ENCODE measurements at places on chromosomes 2 and 18.

DNA sequence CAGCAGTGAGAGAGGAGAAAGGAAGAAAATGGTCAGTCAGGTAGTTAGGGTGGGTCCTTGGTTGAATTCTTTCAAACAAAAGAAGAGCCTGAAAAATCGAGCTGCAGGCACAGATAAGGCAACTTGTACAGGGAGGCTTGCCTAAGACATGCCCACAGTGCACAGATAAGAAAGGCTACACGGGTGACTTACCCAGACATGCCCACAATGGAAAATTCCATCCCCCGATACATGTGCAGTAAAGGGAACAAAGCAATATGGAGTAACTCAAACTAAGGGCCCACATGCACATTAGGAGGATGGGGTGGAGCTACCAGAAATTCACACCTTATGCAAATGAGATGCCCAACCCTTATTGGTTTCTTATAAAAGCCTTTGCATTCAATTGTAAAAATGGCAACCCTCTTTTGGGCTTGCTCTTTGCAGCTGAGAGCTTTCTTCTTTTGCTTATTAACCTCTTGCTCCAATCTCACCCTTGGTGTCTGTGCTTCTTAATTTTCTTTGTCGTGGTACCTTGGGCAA is 110.3 kb upstream of the RMP24 start:
- no peak for DNase-seq

GRCh38 chr18:48869591-48869990 is 81.2 kb downstream of the SMAD7 start:
- DNase-seq, result no peak

DNA sequence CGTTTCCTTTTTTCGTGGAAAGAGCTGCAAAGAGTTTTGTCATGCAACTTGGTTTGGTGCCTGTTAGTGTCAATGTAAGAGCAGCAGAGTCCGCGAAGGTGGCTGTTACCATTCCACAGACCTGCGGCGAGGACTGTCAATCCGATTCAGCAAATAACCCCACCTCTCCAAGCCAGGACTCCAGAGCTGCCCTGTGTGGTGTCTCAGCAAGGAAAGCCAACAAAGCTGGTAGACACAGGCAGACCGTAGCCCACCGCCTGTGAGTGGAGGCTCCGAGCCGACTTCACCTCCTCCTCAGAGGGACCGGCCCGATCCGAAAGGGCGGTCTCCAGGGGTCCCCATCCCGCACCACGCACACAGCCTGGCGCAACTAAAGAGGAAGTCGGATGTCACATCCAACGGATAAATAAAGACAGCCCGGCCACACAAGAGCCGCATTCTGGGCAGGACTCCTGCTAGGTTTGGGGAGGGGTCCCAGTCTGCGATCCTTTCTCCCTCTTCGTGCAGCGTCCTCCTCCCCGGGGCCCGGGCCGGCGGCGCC is 819 bp downstream of the ANKRD44 start:
- DNase-seq, result peak; percentile 16

GRCh38 chr2:64273524-64274398 is 129.5 kb upstream of the PELI1 start:
- DNase-seq, result peak; percentile 88

- peak; percentile 37 for DNase-seq
Measured at GRCh38 chr2:166042356-166042755, 85.5 kb downstream of the SCN1A start.

DNA sequence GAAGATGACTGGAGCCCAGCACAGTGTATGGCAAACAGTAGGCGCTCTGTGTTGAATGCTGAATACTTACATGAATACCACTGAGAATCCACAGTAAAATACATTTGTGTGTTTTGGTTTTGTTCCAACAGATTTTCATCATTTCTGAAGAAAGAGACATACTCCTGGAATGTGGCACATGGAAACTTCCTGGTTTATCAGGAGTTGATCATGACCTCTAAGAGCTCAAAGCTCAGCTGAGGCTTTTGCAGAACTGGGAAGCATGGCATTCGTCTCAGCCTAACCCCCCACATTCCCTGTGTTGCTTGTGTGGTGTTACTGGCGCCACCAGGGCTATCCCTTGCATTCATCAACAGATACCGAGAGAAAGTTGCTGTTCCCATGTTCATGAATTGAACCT is 316.9 kb upstream of the REV1 start:
- peak; percentile 78 for DNase-seq

- no peak for DNase-seq
Measured at GRCh38 chr2:72901426-72901825, 14.2 kb downstream of the SPR start.

GRCh38 chr2:45774688-45775244 is 123.3 kb downstream of the PRKCE start:
- DNase-seq, result no peak

DNA sequence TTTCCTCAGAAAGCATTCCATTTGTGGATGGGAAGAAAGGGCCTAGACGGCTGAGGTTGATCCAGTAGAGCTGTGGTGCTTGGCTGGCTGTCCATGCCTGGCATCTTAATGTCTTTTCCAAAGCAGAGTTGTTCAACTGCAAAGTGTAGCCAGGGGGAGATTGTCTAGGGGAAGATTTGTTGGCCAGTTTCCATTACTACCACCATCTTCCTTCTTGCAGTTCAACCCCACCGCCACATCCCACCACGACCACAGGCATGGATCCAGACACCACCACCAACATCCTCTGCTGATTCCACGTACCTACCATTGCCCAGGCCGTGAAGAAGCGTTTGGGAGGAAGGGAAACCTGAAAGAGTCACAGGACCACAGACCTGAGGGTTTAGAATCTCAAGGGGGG is 50.7 kb upstream of the HAAO start:
- no peak for DNase-seq

GRCh38 chr2:231030725-231031124 is 6.6 kb upstream of the C2orf72 start:
- no peak for DNase-seq

DNA sequence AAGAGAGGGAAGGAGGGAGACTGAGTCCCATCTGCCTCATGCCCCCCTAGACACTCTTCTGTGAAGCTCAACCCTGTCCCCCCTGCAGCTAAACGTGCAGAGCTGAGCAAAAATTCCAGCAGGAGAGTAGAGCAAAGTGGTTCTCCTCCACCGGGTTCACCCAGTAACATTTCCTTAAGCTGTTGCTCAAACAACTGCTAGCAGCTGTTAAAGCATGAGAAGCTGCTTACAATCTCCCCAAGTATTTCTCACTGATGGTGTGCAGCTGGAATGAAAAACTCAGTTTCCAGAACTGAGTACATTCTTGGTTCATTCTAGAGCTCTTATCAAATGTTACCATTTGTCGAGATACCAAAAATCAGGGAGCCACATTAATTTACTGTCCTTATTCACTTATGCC is 92.3 kb downstream of the STK39 start:
- DNase-seq, result peak; percentile 33

- no peak for DNase-seq
Measured at GRCh38 chr2:129895526-129896082, 83.9 kb upstream of the RAB6C start.

DNA sequence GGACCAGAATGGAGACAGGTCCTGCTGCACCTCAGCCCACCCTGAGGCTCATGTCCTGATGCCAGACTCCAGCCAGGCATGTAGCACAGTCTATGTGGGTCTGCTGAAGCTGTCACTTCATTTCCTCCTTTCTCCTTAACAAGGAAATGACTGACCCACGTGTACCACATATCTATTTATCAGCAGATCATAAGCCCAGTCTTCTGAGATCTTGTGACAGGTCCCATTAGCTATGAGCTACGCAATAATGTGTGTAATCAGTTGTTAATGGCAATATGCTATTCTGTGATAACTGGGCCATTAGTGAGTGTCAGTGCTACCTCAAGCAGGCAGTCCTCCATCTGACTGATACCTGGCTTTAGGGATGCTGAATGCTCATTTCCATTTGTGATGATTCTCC is 615.3 kb downstream of the BCL11A start:
- no peak for DNase-seq

- no peak for DNase-seq
Measured at GRCh38 chr2:7683196-7683595, 766.0 kb downstream of the RNF144A start.

- DNase-seq, result no peak
Measured at GRCh38 chr2:54609647-54610046, 113.8 kb upstream of the EML6 start.

DNA sequence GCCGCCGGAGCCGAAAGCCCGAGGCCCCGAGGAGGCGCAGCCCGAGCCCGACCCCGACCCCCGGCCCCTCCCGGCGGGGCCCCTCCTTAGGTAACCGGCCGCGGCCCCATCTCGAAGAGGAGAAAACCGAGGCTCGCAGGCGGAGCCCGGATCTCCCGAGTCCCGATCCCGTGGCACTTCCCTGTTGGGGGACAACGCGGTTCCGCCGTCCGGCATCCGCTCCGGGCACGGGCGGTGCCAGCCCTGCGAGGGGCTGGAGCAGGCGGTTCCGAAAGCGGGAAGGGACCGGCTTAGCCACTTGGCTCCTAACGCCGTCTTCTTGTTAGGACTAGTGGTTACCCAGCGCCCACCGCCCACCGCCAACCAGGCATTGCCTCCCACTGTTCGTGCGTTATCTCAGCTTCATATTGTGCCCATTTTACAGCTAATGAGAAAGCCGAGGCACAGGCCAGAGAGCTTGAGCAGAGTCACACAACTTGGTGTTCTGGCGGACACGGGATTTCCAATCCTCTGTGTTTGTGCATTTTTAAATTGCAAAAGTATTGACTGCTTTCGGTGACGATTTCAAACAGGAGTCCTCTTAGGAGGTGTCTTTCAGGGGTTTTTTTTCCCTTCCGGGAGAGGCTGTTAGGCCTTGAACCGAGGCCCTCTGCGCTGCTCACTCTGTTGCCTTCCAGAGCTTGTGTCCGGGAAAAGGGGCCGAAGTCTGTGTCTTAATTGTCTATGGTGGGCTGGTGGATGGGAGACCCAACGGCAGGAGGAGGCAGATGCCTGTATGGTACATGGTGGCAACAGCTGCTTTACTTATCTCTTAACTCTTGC is 562 bp downstream of the CENPA start:
- DNase-seq, result no peak

- DNase-seq, result no peak
Measured at GRCh38 chr2:44650796-44651195, 289.0 kb downstream of the CAMKMT start.

GRCh38 chr2:42752816-42753813 is 10.8 kb downstream of the OXER1 start:
- DNase-seq, result no peak

DNA sequence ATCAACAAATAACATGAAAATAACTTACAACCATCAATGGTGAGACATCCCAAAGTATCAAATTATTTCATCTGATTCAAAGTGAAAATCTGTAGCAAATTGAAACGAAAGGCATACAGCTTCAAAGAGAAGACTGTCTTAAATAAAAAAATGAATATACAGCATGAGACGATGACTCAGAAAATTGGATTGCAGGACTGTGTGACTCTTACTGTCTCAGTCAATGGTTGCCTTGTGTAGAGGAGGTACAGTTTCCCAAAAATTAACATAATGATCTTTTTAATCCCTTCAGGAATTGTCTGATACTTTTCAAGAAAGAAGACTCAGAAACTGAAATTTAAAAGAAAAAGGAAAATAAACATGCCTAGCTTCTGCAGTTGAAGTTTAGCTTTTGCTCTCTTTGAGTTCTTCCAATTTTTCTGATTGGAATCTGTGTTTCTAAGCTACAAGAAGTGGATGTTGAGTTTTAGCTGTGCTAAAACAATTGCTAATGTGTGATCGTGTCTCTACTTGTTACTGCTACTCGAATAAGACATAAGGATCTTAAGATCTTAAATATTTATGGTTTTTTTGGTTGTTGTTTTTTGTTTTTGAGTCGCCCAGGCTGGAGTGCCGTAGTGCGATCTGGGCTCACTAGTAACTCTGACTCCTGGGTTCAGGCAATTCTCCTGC is 41.1 kb upstream of the EPB41L3 start:
- DNase-seq, result no peak

DNA sequence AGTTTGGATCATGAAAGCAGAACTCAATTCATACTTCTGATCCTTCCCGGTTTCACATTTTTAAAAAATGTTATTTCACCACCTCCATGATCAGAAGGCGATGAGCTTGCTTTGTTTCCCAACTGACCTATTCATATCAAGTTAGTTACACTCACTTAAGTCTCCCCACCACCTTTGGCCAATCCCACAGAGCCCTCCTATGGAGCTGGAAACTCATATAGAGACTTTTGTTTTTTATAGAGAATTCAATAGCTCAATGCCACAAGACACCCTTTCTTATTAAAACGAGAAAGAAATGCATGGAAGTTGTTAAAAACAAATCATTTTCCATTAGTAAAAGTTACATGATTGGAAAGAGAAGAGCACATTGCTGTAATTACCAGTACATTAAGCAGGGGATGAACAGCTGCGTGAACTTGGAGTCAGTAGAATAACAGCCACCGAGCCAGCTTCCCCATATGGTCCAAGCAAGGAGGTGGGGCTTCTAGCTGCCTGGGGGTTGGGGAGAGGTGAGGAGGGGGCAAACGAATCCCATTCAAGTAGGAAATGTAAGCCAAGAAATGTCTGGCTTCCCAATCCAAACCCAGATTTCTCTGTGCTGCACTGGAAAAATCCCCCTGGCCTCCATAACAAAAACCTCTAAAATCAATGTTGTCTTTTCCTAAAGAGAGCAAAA is 614.5 kb downstream of the IRS1 start:
- peak; percentile 85 for DNase-seq

- DNase-seq, result peak; percentile 88
Measured at GRCh38 chr18:12652861-12653401, 5.0 kb downstream of the SPIRE1 start.

DNA sequence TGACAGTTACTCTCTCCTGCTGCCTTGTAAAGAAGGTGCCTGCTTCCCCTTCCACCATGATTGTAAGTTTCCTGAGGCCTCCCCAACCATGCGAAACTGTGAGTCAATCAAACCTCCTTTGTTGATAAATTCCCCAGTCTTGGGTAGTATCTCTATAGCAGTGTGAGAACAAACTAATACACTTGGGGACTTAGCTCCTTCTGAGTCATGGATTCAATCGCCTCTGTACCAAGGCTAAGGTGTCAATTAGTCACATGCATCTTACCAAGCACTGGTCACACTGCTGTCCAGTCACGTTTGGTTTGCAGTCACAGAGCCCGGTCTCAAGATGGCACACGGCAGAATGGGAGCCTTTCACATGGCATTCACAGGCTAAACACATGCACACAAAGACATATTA is 100.6 kb downstream of the LAMA1 start:
- DNase-seq, result no peak

GRCh38 chr2:183416753-183417152 is 292.5 kb downstream of the NUP35 start:
- DNase-seq, result no peak

All from foreskin fibroblast (primary cell).